Suppressor macrophage treated with lipopolysaccharide for 1 hour (primary cell): ENCODE measurements at places on chromosomes 7 and 10.
A peak's percentile ranks its signal among the peaks of the same experiment; 100 is the strongest.

GRCh38 chr7:707296-708000, 19.1 kb upstream of the DNAAF5 start:
- no peak for DNase-seq

- no peak for DNase-seq
Measured at GRCh38 chr10:18400201-18400905, 251.0 kb downstream of the NSUN6 start.

- DNase-seq: peak; percentile 91
Measured at GRCh38 chr10:62502995-62503613, 128.9 kb downstream of the ZNF365 start.

GRCh38 chr10:113960617-113961181, 83.0 kb upstream of the ADRB1 start:
- DNase-seq: no peak
